ENCODE measurements at places on chromosomes 1 and 21. TPM values are rescaled to one million over a fixed set of nuclear protein-coding genes. Genes with fewer than 3 reads are reported as not detected.

The RBM15 gene
- 0.38 TPM for polyA plus RNA-seq

The SRGAP2 gene
- 17.4 TPM for polyA plus RNA-seq

The IFNLR1 gene
- 0.15 TPM for polyA plus RNA-seq

The EXOSC10 gene
- polyA plus RNA-seq: 90.5 TPM

The PROK1 gene
- polyA plus RNA-seq: not detected

All from aorta (tissue), 5 donors.